Lower lobe of right lung (tissue), 2 donors: ENCODE measurements at places on chromosomes 11 and 22.

DNA sequence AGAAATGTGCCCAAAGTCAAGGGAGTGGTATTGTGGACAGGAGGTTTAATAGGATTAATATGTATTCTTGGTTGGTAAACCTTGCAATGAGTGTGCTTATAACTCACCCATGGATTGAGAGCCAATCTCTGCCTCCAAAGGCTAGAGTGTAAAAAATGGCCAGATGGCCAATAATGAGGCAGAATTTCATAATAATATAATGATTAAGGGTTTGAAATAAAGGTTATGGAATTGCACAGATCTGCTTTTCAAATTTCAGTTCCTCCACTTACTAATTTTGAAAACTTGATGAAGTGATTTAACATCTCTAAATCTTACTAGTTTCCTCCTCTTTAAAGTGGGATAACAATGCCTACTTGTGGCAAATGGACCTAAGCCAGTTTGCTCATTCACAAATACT, 94.8 kb downstream of the BDNF start:
- DNase-seq: no peak

DNA sequence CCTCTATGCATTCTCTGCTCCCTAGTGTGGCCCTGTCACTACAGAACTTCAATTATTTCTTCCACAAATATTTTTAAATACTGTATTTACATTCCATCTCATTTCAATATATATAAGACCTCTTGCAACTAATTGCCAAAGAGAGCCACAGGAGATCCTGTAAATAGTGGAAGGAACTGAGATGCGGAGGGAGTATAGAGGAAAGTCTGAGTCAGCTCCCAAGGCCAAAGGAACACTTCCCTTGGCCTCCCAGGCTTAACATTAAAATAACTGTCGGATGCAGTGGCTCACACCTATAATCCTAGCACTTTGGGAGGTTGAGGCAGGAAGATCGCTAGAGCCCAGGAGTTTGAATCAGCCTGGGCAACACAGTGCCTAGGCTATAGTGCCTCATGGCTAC, 31.2 kb downstream of the RBFOX2 start:
- no peak for DNase-seq

DNA sequence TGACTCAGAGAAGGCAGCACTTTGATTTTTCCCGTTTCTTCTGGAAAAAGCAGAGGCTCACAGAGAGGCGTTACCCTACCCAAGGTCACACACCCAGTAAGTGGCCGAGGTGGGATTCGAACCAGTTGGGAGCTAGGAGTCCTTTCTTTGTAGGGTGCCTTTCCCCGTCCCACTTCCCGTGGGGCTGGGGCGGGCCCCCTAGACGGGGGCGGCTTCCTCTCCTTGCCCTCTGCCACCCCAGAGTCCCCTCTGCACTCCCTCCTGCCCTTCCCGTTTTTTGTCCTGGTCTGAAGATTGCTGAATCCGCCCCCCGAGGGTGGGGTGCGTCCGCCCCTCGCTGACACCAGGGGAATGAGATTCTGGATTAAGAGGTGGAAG, 747 bp downstream of the TPCN2 start:
- DNase-seq: peak; percentile 74

- peak; percentile 55 for DNase-seq
Observed at GRCh38 chr22:22431271-22432220, 77.0 kb downstream of the ZNF280B start.

DNA sequence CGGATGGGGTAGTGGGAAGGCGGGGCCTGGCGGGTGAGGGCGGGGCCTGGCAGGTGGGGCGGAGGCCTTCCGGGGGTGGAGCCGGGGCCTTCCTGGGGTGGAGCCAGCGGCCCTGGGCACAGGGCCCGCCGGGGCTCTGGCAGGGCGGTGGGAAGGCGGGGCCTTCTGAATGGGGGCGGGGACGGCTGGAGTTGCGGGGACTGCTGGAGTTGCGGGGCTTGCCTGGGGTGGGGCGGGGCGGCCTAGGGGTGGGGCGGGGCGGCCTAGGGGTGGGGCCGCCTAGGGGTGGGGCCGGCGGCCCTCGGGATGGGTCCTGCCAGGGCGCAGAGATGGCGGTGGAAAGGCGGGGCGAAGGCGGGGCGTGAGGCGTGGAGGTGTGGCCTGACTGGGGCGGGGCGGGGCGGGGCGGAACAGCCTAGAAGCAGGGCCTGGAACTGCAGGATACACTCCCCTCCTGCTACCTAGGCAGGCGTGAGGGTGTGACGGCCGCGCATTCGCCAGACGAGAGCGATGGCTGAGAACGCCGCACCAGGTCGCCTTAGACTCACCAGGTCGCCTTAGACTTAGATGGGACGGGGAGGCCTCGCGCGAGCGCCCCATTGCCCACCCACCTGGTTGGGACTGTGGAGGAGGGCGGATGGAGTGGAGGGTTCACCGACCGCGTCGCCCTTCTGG, 19.3 kb downstream of the RRP7A start:
- DNase-seq: peak; percentile 89

GRCh38 chr11:128865490-128865889, 1.6 kb downstream of the KCNJ1 start:
- no peak for DNase-seq

- peak; percentile 97 for DNase-seq
Observed at GRCh38 chr22:38872172-38872830, at the start of gene CBX6. Gene CBX6, minus strand, starts transcription at chr22:38872216. Its CDS starts 26 bp downstream, at chr22:38872190.

- no peak for DNase-seq
Observed at GRCh38 chr22:31394326-31394725, 5.1 kb upstream of the DRG1 start.

DNA sequence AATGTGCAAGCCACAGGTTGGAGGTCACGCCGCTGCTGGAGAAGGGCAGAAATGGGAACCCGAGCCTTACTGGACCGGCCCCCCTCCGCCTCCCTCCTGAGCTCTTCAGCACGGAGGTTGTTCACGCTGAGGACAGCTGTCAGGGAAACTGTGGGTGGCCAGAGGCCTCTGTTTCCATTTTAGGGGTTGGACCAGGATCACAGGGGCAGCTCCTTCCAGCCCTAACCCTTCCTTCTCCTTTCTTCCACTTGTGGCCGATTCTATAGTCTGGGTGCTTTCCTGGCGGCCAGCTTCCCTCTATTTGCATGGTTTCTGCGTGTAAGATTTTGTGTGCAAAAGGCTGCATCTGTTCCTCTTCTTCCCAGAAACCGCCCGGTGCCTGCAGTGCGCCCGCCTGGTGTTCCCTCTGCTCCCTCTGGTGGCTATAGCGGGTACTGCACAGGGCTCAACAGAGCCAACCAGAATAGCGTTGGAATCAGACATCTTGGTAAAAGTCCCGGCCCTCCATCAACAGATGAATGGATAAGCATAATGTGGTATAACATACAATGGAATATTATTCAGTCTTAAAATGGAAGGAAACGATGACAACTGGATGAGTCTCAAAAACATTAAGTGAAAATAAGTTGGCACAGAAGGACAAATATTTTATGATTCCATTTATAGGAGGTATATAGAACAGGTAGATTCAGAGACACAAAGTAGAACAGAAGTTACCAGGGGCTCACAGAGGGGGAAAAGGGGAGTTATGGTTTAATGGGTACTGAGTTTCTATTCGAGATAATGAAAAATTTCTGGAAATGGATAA, 8.4 kb upstream of the SLC22A8 start:
- peak; percentile 91 for DNase-seq

DNA sequence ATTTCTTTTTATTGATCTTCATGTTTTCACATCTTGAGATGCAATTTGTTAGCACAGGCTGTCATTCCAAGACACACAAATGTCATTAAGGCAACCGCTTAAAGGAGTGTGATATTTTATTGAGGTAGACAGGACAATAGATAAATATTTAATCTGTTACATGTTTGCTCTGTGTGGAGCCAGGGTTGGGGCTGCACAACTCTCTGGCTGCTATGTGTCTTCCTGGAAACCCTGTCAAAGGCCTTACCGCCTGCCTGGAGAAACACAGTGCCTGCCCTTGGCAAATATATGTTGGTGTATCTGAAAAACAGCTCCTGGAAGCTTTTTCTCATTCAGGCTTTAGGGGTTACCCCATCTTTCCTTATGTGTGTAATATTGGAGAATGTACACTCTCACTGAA, 139.7 kb upstream of the TEAD1 start:
- DNase-seq: no peak

DNA sequence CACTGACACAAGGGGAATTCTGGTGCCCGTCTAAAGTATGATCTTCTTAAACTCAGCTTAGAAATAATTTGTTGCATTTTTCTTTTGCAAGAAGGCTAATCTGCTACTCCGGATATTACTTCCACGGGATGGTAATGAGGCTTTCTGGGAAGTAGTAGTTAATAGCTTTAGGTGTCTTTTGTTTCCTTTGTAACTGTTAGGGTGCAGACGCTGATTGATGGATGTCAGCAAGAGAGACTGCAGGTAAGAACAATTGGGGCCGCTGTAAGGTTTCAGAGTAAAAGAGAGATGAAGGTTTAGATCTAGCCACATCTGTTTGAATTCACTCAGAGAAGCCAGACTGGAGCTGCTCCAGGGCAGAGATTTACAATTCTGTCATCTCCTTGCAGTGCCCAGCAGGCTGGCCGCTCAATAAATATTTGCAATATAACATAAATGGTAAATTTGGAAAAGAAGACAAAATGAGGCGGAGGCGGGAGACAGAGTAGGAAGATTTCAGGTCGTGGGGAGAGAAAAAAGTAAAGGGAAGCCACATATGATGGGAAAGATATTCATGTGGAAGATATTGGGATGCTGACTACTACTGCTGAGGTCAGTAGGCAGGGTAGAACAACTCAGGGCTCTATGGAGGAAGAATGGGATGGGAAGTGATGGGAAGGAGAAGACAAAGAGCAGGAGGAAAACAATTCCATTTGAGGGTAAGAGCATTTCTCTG, 320.5 kb downstream of the AASDHPPT start:
- DNase-seq: no peak

GRCh38 chr11:103594283-103594682, 442.2 kb upstream of the DDI1 start:
- DNase-seq: no peak

DNA sequence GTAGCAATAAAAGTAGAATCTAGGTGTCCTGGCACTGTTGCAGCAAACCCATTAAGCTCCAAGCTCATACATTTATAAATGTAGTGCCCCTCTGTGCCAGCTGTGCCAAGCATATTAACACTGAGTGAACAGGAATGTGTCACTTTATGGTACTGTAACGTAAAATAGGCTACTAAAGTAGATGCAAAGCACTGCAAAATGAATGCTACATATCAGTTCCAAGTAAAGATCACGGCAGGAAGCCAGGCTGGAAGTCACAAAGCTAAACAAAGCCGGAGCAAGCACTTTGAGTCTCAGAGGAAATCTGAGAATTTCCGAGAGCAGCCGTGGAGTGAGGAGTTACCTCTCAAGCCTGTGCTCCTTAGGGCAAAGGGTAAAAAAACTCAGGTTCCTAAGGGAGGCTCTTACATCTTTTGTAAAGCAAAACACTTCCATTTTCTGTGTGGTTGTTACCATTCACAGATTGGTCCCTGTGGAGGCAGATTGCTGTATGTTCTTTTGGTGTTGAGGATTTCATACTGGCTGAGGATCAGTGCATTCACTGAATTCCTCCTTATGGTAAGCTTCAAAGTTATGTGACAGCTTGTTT, 85.7 kb downstream of the WNT11 start:
- no peak for DNase-seq

- DNase-seq: no peak
Observed at GRCh38 chr11:65496304-65497140, 2.3 kb upstream of the MALAT1 start.

- no peak for DNase-seq
Observed at GRCh38 chr22:31106001-31106571, 1.3 kb downstream of the SELENOM start.

DNA sequence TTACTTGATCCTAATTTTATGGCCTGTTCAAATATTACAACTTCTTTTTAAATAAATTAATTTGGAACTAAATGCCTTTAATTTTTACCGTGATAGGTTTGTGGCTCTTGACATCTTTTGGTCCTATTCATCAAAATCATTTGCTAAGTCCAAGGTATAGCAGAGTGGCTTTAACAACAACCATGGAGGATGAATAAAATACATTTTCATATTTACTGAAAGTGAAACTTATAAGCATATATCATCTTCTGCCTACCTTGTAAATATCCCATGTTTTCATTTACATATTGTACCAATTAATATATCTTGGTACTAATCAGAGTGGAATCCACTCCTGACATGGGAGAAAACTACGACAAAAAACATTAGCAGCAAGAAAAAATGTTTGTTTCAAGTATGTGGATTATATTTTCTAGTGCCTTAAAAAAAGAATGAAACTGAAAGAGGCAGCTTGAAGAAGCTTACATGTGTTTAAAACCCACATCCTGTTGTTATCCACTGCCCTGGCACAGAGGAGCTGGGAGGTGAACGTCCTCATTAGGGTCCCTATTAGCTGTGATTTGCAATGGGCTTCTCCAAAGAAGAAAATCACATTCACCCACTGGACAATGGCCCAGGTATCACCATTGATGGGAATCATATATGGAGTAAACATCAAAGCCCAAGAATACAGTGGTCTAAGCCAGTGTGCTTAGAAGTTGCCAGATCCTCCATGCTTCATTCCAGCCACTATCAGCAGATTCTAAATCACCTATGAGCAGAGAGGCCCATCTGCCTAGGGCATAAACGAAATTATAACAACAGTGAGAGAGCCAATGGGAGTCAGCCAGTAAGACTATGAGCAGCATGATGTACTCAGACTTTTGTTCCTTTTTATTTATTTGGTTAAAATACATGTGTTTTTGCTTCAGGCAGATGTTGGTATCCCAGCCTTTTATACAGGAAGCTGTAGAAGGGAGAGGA, 84.7 kb downstream of the MAML2 start:
- DNase-seq: no peak

DNA sequence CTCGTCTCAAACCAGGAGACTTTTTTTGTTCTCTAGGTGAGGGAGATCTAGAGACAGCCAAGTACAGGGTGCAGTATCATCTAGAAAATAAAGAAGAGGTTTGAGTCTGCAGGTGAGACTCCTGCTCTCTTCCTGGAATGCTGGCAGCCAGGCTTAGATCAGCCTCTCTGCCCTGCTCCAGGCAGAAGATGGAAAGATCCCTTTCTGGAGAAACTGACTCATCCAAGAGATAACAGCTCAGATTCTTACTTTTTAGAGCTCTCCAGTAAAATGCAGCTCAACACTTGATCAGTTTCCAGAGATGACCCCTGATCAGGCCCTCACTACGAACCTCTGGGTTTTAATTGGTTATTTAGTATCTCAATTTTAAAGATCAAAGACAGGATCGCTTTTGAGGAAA, 44.6 kb upstream of the EHF start:
- DNase-seq: no peak

GRCh38 chr11:26905368-26905767, 88.5 kb upstream of the FIBIN start:
- DNase-seq: no peak

GRCh38 chr11:35725885-35726284, 63.3 kb downstream of the TRIM44 start:
- no peak for DNase-seq

- no peak for DNase-seq
Observed at GRCh38 chr11:28976012-28976800, 868.0 kb downstream of the METTL15 start.

GRCh38 chr11:74288161-74288560, 23.3 kb downstream of the P4HA3 start:
- no peak for DNase-seq

- no peak for DNase-seq
Observed at GRCh38 chr11:74870485-74870884, 78.4 kb downstream of the XRRA1 start.

- no peak for DNase-seq
Observed at GRCh38 chr11:134856056-134856971, 444.3 kb upstream of the B3GAT1 start.
